ENCODE measurements at places on chromosomes 1 and 21.

- no peak for DNase-seq
These were observed 64.3 kb upstream of the MORC3 start for GRCh38 chr21:36255663-36256062.

GRCh38 chr1:81345110-81345509 is 455.6 kb upstream of the ADGRL2 start:
- no peak for DNase-seq

DNA sequence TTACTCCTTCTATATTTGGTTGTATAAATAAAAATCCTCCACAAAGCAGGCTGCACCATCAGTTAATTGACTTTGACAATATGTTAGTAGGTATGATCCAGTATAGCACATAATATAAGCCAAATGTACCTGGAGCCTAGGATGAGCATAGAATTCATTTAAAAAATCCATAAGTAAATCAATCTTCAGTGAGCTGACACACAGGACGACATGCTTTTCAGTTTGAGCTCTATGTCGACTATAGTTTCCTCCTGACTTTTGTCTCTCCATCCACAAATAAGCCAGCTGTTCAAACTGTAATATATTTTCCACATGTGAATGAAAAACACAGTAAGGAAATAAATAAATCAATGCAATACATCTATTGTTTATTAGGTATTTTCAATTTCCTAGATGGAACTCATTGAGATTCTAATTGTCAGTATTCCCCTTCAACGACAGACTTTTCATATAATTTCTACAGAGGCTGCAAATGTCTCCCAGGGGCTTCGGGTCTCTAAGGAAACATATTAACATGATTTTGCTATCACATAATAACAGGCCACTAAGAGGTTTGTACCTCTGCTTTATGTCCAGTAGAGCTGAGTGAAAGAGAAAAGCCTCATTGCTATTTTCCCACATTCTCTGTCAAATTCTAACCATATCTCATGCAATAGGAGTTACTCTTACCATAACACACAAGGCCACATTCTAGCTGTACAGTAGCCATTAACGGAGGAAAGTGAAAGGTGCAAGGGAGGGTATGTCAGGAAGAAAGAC is 180.1 kb downstream of the KCNT2 start:
- DNase-seq, result no peak

GRCh38 chr1:118783095-118783758 is 204.9 kb downstream of the TBX15 start:
- no peak for DNase-seq

DNA sequence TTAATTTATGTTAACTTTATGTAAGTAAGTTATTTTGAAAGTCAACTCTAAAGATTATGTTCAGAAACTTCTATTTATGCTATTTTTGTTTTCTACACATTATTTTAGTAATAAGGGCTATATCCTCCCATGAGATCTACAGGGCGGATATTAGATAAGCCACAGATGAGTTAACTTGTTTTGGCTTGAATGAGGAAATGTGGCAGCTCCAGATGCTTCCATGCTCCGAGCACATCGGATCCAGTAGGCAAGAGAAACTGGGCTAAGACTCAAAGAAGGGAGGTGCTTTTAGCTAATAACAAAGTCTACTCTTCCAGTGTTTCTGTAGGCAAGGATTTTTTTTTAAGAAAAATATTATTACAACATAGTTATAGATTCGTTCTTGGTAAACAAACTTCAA is 20.0 kb upstream of the LAMC1 start:
- no peak for DNase-seq

DNA sequence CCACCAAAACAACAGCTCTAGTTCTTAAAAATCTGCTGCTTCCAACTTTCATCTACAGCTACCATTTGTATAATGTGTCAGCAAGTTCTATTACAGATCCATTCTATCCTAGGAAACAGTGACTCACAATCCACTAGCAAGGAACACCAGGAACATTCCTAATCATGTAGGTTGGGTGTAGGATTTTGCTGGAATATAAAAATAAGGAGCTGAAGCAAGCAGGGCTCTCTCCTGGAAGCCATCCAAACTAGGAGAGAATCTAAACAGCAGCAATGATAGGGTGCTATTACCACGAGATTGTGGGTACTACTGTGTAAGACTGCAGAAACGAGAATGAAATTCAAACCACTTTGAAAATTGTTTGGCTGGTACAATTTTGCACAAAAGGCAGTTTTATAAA is 135.0 kb downstream of the PTPN14 start:
- DNase-seq, result no peak

- no peak for DNase-seq
These were observed 421.7 kb upstream of the CHRM3 start for GRCh38 chr1:238964631-238965030.

- no peak for DNase-seq
These were observed 86.8 kb upstream of the PLPPR4 start for GRCh38 chr1:99177465-99177864.

- DNase-seq, result no peak
These were observed 19.0 kb downstream of the SLC37A1 start for GRCh38 chr21:42532466-42533181.

DNA sequence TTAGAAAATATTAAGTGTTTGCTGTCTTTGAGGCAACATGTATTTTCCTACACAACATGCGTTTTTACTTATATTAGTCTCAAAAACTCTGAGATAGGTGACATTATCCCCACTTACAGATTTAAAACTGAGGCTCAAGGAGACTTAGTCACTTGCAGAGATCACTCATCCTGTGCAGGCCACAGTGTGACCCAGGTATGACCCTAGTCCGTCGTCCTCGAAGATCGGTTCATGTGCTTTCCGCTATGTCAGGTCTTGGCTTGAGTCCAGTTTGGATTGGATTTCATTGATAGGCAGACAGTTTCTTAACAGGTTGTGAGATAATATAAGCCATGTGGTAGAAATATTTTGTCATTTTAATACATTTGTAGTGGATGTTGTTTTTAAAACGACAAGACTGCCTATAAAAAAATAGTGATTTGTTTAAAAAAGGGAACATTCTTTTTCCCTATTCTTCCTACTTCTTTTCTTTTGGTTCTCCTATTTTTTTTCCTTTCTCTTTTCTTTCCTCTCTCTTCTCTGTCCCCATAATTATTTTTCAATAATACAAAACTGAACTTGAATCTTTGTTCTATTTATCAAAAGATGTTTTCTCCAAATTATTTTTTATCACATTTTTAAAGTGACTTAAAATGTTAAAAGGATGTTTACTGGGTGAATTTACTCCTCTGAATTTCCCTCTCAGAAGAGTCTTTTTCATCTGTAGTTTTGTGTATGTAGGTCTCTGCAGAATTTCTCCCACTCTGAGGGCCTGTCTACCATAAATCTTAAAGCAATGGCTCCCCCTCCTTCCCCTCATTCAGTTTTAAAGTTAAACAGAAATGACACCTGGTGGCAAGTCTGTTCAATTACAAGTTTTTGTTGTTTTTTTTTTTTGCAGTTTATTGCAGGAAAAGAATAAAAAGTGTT is 81.8 kb downstream of the PHTF1 start:
- DNase-seq, result peak; percentile 55

GRCh38 chr1:234125283-234125682 is 220.8 kb downstream of the SLC35F3 start:
- no peak for DNase-seq

- no peak for DNase-seq
These were observed 14.6 kb downstream of the KIF26B start for GRCh38 chr1:245169376-245169775.

DNA sequence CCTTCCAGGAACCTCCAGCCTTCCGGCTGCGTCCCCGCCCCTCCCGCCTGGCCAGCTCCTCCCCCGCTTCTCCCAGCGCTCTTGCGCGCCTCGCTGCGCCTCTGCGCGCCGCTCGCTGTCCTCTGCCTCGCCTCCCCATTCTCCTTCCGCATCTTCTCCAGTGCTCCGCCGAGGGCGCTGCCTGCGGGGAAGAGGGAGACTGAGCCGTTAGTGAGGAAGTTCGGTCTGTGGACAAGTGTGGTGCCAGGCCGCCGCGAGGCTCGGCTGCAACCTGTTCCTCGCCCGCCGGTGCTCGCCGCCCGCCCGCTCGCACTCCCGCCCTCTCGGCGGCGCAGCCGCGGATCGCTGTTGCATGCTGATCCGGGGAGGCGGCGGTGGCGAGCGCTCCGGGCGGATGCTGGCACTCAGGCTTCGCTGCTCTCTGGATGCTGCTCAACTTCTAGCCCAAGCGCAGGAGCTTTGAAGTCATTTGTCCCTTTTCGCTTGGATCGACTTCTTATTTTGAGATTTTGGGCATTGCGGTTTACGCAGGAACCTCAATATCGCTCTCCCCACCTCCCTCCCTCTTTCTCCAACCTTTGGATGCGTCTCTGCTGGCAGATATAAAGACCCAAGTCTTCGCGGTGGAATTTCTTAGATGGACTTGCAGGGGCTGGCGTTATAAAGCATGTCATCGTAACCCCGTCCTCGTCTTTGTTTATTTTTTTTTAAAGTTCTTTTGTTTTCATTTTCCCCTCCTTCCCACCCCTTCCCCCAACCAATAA is 614 bp upstream of the CACNA1E start:
- DNase-seq, result no peak

GRCh38 chr1:114094363-114094634 is 59.4 kb downstream of the SYT6 start:
- DNase-seq, result no peak

- no peak for DNase-seq
These were observed 11.0 kb upstream of the AVPR1B start for GRCh38 chr1:206128196-206128595.

GRCh38 chr1:203549309-203549708 is 55.4 kb downstream of the OPTC start:
- no peak for DNase-seq

GRCh38 chr21:27077501-27077900 is 110.6 kb upstream of the ADAMTS5 start:
- DNase-seq, result no peak

DNA sequence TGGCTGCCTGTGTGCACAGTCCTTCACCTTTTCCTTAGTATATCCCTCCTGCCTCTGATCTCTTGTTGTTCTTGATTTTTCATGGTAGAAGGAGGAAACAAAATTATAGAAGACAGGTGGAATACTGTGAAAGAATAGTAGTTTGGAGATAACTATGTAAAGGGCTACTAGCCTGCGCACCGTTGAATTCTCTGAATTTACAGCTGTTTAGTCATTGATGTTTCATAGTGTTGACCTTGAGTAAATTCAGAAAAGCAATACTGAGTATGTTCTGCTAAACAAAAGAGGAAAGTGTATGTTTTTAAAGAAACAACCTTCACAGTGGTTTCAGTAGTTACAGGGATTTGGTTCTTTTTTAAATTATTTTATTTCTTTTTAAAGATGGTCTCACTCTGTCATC is 18.1 kb downstream of the CAMTA1 start:
- DNase-seq, result no peak

GRCh38 chr1:151059109-151060006 is at the start of gene CDC42SE1:
TSS of gene CDC42SE1 (minus strand) at chr1:151059622. CDS start at chr1:151055730, 3,892 bp downstream.
- peak; percentile 100 for DNase-seq

GRCh38 chr1:168726719-168727118 is 2.3 kb downstream of the DPT start:
- no peak for DNase-seq

DNA sequence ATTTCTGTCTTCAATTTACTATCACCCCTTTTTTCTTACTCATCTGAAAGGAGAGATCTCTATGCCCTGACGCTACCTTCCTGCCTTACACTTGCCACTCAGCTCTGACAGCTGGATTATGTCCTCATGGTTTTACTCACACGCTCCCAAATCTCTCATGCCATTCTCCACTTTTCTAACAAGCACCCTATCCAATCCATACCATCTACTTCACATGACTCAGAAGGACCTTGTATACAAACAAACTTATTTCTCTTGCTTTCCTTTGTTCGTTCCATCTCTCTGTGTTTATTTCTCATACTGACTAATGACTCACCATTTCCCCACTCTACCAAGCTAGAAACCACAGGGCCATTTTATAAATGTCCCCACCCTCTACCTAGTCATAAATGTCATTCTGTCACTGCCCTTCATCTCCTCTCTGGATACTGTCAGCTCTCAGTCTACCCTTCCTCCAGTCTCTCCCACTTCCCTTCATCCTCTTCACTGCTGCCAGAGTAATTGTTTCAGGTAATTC is 87.3 kb downstream of the USP24 start:
- DNase-seq, result no peak

DNA sequence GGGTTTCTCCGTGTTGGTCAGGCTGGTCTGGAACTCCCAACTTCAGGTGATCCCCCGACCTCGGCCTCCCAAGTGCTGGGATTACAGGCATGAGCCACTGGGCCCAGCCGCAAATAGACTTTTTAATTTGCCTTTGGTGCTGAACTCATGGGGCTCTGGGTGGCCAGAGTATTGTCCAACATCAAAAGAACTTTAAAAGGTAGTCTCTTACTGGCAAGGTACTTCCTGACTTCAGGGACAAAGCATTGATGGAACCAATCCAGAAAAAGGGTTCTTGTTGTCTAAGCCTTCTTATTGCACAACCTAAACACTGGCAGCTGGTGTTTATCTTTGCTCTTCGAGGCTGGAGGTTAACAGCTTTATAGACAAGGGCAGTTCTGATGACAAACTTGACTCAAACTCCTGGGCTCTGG is 3.8 kb upstream of the KTI12 start:
- peak; percentile 54 for DNase-seq

DNA sequence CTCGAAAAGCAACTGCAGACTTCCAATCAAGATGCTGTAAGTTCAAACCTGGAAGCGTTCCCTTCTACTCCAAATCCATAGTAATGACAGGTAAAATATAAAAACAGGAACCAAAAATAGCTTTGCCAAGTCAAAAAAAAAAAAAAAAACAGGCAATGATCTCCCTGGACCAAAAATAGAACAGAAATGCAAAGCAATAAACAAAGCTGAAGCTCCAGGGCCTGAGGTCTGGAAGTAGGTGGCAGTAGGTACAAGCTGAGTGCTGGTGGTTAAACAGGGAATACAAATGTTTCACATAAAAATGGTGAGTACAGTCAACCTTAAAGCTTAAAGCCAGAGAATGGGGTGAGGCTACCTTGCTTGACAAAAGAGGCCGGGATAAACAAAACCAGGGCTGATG is 610.8 kb downstream of the SMYD3 start:
- DNase-seq, result no peak

All from DMS 273 treated with DMSO at 0.1 percent for 48 hours (cell line).